ENCODE measurements at places on chromosomes 1 and 21.

GRCh38 chr1:231553320-231553719, 24.9 kb downstream of the TSNAX start:
- DNase-seq, result no peak

DNA sequence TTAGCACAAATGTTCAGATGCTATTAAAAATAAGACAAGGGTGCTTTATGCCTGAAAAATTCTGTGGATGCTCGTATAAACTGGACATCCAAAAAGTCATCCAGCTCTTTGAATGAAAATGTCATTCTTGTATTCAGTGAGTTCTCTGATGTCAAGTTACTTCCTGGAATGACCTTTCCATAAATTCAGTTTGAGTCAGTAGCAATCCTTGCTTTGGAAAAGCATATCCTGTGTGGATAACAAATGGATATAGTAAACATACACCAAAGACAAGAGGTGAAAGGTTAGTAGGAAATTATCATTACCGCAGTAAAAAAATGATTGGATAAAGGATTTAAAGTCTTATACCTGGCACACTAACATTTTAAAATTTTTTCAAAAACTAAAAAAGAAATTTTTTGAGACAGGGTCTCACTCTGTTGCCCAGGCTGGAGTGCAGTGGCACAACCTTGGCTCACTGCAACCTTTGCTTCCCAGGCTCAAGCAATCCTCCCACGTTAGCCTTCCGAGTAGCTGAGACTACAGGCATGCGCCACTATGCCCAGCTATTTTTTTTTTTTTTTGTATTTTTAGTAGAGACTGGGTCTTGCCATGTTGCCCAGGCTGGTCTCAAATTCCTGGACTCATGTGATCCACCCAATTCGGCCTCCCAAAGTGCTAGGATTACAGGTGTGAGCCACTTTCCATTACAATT, 10.8 kb upstream of the LAMC1 start:
- no peak for DNase-seq

GRCh38 chr1:13929313-13929712, 229.3 kb downstream of the PRDM2 start:
- no peak for DNase-seq

- DNase-seq, result no peak
Observed at GRCh38 chr21:31498985-31499384, 154.9 kb upstream of the TIAM1 start.

DNA sequence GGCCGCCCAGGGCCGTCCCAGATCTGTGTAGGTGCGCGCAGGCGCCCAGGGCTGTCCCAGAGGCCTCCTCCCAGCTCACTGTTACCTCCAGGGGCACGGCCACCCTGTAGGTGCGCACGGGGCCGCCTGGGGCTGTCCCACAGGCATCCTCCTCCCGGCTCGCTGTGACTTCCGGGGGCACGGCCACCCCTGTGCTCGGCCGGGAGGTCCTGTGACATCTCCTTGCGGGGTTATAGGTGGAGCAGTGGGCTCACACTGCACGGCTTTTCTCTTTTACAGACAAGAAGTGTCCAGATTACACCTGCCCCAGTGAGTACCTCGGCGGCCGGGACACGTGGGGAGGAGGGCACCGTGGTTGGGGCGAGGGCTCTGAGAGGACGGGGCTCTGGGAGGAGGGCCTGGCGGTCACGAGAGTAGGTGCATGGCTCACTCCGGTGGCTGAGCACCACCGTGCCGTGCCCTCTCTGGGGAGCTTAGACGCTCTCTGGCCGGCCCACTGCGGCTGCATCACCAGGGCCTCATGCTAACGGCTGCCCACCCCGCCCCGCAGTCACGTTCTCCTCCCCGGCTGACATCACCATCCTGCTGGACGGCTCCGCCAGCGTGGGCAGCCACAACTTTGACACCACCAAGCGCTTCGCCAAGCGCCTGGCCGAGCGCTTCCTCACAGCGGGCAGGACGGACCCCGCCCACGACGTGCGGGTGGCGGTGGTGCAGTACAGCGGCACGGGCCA, 21.4 kb downstream of the COL6A1 start:
- no peak for DNase-seq

GRCh38 chr1:172832006-172832725, 173.3 kb downstream of the FASLG start:
- DNase-seq, result no peak

- no peak for DNase-seq
Observed at GRCh38 chr21:27201197-27201596, 234.3 kb upstream of the ADAMTS5 start.
